Smooth muscle cell of trachea (primary cell): ENCODE measurements at places on chromosomes 3 and 15. TPM values are rescaled to one million over a fixed set of nuclear protein-coding genes. Genes with fewer than 3 reads are reported as not detected.

SLC24A5 gene
- not detected in 2 replicates for total RNA-seq

GOLGA8T gene
- not detected in 2 replicates for total RNA-seq

HSPBAP1 gene
- 6.8 and 9.1 TPM in 2 replicates for total RNA-seq

TOP2B gene
- 61.4 and 118 TPM in 2 replicates for total RNA-seq

ATP2B2 gene
- not detected in 2 replicates for total RNA-seq

CELF6 gene
- 0.15 and 0.17 TPM in 2 replicates for total RNA-seq

CADM2 gene
- total RNA-seq: 0.15 and 0.17 TPM in 2 replicates

PPP1R14D gene
- total RNA-seq: not detected in 2 replicates
